ENCODE measurements at places on chromosomes 16 and 17. TPM values are rescaled to one million over a fixed set of nuclear protein-coding genes. Genes with fewer than 3 reads are reported as not detected.

DNA sequence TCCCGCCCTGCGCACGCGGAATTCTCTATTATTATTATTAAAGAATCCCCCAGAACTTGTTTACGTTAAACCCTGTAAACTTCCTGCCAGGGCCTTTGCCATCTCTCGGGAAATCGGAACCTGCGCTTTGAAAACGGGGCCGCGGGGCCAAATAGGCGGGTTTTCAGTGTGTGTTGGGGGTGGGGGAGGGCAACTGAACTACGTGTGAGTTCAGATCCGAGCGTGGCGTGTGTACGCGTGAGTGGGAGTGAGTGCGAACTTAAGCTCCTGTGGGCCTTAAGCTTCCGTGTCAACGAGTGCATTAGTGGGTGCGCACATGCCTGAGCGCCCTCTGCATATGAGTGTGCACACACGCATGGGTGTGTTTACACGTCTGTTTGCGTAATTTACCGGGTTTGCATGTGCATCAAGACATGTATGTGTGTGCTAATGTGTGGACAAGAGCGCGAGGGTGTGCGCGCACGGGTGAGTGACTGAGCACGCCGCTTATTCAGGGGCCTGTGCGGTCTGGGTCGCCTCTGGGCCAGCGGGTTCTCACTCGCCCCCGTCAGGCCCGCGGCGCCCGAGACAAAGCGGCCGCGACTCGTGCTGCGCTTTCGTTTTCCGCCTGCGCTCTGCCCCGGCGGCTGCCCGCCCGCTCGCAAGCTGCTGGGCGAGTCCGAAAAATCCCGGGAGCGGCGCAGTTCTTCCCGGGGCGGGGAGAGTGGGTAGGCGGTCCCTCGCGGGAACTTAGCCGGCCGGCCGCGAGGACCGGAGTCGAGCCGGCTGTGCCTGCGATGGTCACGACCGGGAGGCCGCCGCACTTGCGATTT is 1.2 kb upstream of the FOXF1 start:
- H3K27me3 ChIP-seq = peaks cover 68% of the 10 kb centered on the region
- H3K4me1 ChIP-seq = peaks cover 24% of the 10 kb centered on the region
- DNase-seq = no peak
- H3K27ac ChIP-seq = peak overlapping the region; percentile 43
- peaks cover 2% of the 10 kb centered on the region for H3K36me3 ChIP-seq

- H3K27ac ChIP-seq = no peak overlapping the region
- peaks cover 12% of the 10 kb centered on the region for H3K27me3 ChIP-seq
- H3K4me3 ChIP-seq = no peak overlapping the region
- DNase-seq = no peak
These were observed 282.5 kb upstream of the FOXF1 start for GRCh38 chr16:86227801-86228200.

DNA sequence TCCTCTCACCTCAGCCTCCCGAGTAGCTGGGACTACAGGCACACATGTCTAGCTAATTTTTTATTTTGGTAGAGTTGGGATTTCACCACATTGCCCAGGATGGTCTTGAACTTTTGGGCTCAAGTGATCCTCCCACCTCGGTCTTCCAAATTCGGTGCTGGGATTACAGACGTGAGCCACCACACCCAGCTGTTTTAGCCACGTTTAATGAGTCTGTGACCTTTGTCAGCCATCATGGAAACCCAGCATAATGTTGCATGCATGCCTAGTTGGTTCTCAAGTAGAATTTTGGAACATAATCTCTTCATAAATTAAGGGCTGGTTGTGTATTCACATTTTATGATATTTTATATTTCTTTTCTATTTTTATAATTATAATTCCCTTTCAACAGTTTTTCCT is 42.0 kb downstream of the GOSR1 start:
- no peak overlapping the region for H3K27ac ChIP-seq
- no peak overlapping the region for H3K4me3 ChIP-seq
- no peaks in the 10 kb centered on the region for H3K4me1 ChIP-seq
- no peak for DNase-seq
- no peaks in the 10 kb centered on the region for H3K27me3 ChIP-seq

INPP5K gene
- 39.6 TPM for total RNA-seq

CLEC10A gene
- not detected for total RNA-seq

DNA sequence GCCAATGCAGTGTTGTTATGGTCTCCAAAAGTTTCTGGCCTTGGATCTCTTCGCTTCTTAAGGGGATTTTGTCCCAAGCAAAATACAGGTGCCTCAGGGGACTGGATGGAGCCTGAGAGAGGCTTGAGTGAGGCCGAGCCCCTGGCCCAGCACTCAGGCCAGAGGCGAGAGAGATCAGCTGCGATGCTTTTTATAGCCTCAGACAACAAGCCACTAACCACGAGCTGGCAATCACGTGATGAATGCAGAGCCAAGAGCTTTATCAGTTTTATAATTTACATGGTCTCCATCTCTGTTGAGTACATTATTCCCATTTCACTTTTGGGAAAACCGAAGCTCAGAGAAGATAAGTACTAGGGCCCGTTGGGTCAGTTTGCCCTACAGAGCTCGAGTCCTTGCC is 360.0 kb upstream of the CDH5 start:
- DNase-seq = no peak
- no peaks in the 10 kb centered on the region for H3K27me3 ChIP-seq
- no peak overlapping the region for H3K27ac ChIP-seq
- H3K4me1 ChIP-seq = no peaks in the 10 kb centered on the region
- H3K36me3 ChIP-seq = no peaks in the 10 kb centered on the region
- no peak overlapping the region for H3K4me3 ChIP-seq

Measured in activated CD8-positive, alpha-beta T cell treated with anti-CD3 and anti-CD28 coated beads, Interleukin-2, amount 10 ng/mL, durations not matched to agents 7 days and 5 days (primary cell).